ENCODE measurements at places on chromosomes 5 and 9.

DNA sequence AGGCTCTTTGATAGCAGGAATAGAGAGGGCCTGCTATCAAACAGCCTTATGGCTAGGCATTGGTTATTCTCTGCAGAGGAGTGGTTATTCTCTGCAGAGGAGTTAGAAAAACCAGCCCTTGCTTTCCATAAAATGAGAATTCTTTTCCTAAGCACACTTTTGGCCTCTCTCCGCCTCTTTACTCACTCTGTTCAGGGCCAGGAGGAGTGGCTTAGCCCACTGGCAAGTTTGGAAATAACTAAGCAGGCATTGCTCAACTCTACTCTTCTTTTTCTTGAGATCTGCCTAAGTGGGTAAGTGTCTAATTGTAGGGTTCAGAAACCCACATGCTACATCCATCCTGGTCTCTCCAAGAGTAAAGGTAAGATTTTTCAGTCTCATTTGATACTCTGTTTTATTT is 341.7 kb downstream of the KIAA0825 start:
- peak; percentile 57 for DNase-seq

GRCh38 chr9:130372057-130372456 is 72.7 kb upstream of the ASS1 start:
- DNase-seq, result peak; percentile 9

DNA sequence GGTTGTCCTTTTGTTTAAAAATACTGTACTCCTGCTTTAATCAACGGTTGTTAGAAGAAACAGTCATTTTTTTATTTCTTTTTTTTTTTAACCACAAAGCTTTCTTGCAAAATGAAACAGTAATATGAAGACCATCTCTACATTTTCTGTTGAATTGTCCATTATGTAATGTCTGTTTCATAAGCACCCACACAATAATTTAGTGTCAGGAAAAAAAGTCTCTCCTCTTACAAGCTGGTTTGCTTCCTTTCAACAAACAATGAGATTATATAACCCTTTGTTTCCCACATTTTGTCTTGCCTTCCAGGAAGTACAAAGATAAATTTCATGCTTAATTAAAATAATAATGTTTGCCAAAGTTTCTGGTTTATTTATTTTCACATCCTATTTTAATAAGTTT is 16.7 kb downstream of the CTNNAL1 start:
- no peak for DNase-seq

- no peak for DNase-seq
These were observed 279.1 kb upstream of the IL12B start for GRCh38 chr5:159609359-159609758.

- peak; percentile 74 for DNase-seq
These were observed 146.4 kb downstream of the ENTREP1 start for GRCh38 chr9:69471433-69471832.

DNA sequence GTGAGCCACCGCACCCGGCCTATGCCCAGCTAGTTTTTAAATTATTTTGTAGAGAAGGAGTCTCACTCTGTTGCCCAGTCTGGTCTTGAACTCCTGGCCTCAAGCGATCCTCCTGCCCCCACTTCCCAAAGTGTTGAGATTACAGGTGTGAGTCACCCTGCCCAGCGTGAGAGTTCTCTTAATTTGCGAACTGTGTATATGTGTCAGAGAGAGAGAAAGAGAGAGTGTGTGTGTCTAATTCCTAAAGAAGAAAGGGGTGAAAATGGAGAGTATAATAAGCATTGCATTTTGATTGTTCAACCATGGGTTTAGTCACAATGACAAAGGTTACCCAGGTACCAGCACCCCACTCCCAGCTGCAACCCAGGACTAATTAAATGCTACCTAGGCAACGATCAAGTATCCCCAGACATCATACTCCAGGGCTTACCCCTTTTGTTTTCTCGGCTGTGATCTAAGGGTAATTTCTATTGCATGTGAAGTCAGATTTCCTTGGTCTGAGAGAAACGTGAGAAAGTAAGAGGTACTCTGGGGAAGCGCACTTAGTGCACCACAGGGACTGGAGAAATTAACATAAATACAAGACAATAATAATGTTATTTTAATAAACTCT is 16.6 kb downstream of the MAP1B start:
- no peak for DNase-seq

DNA sequence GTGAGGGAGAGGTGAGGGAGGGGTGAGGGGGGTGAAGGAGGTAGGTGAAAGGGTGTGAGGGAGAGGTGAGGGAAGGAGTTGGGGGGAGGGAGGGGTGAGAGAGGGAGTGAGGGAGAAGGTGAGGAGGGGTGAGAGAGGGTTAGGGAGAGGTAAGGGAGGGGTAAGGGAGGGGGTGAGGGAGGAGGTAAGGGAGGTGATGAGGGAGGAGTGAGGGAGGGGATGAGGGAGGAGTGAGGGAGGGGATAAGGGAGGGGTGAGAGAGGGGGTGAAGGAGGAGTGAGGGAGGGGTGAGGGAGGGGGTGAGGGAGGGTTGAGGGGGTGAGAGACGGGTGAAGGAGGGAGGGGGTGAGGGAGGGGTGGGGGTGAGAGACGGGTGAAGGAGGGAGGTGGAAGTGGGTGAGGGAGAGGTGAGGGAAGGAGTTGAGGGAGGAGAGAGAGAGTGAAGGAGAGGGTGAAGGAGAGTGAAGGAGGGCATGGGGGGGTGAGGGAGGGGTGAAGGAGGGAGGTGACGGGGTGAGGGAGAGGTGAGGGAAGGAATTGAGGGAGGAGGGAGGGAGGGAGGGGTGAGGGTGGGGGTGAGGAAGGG is 18.5 kb downstream of the NINJ1 start:
- DNase-seq, result no peak

GRCh38 chr5:149223081-149223848 is 48.4 kb upstream of the AFAP1L1 start:
- no peak for DNase-seq

DNA sequence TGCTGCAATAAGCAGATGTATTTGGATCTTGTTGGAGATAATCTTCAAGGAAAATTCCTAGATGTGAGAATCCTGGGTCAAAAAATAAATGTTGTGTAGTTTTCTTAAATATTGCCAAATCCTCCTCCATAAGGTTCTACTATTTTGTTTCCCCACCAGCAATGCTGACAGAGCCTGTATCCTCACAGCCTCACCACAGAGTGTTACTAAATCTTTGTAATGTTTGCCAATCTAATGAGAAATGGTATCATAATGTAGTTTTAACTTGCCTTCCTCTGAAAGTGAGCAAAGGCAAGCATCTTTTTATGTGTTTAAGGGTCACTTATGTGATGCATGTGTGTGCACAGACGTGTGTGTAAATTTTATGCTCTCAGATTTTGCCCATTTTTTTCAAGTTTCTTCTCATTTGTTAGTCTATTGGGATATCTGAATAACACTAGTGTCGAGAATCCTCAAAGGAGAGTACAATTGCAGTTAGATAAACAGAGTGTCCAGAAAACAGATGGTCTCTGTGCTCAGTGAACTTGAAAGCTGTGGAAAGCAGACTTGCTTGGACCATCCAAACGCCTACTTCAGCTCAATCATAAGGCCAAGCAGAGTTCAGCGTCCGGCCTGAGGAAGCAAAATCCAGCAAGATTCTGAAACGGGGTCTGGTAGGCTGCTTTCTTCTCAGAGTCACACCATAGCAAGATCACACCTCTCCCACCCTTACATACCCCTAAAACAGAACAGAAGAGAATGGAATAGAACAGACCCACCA is 35.7 kb upstream of the UGT3A1 start:
- DNase-seq, result no peak

GRCh38 chr9:110255034-110255462 is 1.3 kb downstream of the TXN start:
- no peak for DNase-seq

DNA sequence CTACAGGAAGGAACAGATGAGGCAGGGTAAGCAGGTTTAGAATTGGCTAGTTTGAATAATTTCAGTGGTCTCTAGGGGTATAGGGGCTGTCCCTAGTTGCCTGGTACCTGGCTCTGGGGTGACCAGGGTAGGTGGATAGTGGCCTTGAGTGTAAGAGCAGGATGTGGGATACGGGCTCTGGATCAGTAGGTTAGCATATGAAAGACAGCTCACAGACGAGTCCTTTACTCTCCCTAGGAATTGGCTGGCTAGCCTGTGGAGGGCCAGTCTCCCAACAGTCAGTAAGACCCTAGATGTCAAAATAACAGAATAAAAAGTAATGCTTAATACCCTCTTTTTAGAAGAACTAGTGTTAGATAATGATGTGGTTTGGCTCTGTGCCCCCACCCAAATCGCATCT is 16.6 kb upstream of the C9orf152 start:
- DNase-seq, result no peak

DNA sequence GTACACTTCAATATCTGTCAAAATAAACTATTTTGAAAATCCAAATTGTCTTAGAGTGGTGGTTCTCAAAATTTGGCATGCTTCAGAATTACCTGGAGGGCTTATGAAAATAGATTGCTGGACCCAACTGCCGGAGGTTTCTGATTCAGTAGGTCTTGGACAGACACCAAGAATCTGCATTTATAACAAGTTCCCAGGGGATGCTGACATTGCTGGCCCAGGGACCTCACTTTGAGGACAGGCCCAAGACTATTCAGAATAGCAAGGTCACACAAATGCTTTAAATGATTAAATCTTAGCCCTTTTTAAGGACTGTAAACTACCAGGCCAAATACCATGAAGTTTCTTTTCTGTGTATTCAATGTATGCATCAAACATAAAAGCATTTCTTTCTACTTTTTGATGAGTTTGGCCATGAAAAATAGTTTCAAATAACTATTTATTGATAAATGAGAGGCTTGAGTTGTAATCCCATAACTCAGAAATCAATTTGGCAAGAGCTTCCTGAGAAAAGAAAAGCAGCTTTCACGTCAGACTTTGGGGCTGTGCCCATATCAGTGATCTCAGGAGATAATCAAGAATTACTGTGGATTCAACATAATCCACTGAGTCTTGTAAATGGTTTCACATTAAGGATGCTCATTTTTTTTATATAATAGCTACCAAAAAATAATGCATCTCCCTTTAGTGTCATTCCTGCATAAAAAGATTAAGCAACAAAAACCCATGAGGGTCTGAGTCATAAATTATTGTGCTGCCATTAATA is 191.4 kb downstream of the FRMD3 start:
- no peak for DNase-seq

GRCh38 chr9:68793605-68794343 is 88.7 kb downstream of the PIP5K1B start:
- DNase-seq, result no peak

GRCh38 chr9:84916769-84917168 is 247.2 kb downstream of the NTRK2 start:
- no peak for DNase-seq

- no peak for DNase-seq
These were observed 921.1 kb upstream of the EDIL3 start for GRCh38 chr5:85305766-85306165.
